ENCODE measurements at places on chromosomes 5 and 9. TPM values are rescaled to one million over a fixed set of nuclear protein-coding genes. Genes with fewer than 3 reads are reported as not detected.

DNA sequence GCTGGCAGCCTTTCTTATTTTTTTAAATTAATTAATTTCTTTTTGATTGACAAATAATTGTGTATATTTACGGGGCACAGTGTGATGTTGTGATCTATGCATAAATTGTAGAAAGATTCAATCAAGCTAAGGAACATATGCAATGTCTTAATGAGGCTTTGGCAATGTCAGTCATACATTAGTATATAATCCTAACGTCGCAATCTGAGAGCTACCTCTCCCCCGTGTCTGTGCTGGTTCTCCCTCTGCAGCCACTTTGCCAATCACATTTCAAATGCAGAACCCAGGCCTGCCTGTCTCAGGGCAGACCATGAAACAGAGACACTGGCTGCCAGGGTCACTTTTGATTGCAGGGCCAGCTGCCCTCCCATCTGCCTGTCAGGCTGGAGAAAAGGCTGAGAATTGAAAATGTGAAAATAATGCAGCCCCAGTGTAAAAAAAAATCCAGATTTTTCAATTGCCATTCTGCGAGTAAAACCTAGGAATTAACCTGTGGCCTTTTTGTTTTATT is 56.3 kb downstream of the SLC24A2 start:
- DNase-seq, result no peak

GRCh38 chr5:64792469-64792868 is 23.7 kb downstream of the CWC27 start:
- DNase-seq, result no peak

GRCh38 chr5:54259090-54259489 is 51.3 kb downstream of the ARL15 start:
- DNase-seq, result no peak

GRCh38 chr9:3656224-3656623 is 130.4 kb upstream of the RFX3 start:
- DNase-seq, result no peak

GRCh38 chr9:136151214-136151804 is 32.6 kb upstream of the TMEM250 start:
- DNase-seq, result no peak

GRCh38 chr9:129322641-129323375 is 144.7 kb upstream of the IER5L start:
- no peak for DNase-seq

DNA sequence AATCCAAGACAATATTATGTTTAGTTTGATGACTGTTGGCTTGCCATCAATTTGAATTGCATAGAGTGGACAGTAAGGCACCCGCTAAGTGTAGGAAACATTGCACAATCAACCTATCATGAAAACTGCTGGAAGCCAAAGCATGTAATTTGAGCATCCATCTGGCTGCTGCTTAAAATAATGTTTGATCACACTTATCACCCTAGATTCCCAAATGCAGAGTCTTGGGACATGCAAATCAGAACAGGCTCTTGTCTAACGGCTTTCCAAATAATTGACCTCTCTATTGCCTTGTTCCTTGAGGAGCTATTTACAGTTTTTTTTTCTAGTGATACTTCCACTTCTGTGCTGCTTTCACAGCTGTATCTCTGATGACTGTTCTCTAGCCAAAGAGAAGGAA is 342.1 kb downstream of the PRR16 start:
- no peak for DNase-seq

GRCh38 chr5:92402956-92403702 is 1020.0 kb upstream of the ARRDC3 start:
- DNase-seq, result no peak

- DNase-seq, result no peak
These were observed 47.1 kb downstream of the SH3RF2 start for GRCh38 chr5:145983446-145983845.

- DNase-seq, result no peak
These were observed 165.1 kb upstream of the SLC30A5 start for GRCh38 chr5:68928617-68929302.

ELL2 gene
- total RNA-seq, result 11.2 TPM

PDLIM4 gene
- total RNA-seq, result 146 TPM

MRRF gene
- total RNA-seq, result 46.2 TPM

PDE6A gene
- total RNA-seq, result not detected

SPAG8 gene
- not detected for total RNA-seq

SH3GL2 gene
- 3.5 TPM for total RNA-seq

Measured in kidney epithelial cell (primary cell).